Liver (tissue), 10 donors: ENCODE measurements at places on chromosomes 3 and 15.

DNA sequence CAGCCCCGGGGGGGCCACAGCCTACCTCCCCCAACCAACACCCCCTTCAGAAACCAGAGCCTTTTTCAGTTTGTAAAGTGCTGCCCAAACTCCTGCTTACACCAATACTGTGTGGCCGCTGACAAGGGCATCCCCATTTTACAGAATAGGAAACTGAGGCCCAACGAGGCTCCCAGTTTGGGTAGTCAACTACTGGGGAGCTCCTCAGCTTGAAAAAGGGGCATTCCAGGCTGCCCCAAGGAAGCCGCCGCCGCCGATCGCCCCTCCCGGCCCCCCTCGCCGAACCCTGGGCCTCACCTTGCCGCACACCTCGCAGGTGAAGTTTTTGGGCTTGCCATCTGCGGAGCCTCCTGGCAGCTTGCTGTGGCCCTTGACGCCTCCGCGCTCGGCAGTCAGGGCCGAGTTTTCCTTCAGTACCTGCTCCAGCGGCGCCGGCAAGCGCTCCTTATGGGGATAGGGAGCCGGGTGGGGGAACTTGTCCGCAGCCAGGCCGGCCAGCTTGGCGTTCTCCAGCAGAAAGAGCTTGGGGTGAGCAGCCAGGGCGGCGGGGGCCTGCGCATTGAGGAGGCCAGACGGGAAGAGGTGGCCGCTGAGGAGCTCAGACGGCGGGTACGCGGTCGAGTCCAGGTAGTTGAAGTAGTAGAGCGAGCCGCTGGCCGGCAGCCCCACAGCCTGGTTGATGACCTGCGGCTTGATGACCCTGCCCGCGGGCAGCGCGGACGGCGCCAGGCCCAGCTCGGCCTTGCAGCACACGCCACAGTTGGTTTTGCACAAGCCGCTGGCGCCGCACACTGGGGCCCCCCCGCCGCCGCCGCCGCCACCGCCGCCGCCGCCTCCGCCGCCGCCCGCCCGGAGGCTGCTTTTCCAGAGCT is 1.4 kb downstream of the FEZF2 start:
- no peak for DNase-seq

DNA sequence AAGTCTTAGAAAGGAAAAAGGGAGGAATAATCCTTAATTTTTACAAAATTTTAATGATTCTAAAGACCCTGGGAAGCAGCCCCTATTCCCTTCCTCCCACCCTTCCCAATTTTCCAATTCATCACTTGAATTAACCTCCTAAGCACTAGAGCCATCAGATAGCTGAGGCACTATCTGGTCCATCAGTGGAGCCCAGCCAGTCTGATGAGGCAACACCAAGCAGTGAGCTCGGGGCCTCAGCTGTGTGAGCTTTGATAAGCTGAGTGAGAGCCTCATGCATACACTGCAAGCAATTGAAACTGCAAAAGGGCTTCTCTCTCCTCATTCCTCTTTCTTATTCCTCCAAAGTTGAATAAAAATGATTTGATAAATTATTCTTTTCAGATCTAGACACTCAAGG is 31.9 kb downstream of the TUSC7 start:
- DNase-seq, result no peak

DNA sequence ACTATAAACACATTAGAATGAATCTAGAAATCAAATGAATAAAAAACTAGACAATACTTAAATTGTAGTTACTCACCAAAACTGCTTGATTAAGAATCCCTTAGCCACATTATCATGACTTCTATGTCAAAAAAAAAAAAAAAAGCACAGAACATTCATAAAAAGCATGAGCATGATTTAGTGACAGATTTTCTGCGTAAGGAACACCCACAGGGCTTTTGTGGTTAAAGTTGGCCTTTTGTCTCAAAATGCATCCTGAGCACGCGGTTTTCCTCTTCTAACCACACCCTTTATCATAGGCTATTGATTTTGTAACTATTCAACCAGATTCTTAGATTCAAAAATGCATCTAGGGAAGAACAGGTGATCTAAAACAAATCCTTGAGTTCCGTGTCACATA is 334.0 kb upstream of the NR2F2 start:
- DNase-seq, result no peak

DNA sequence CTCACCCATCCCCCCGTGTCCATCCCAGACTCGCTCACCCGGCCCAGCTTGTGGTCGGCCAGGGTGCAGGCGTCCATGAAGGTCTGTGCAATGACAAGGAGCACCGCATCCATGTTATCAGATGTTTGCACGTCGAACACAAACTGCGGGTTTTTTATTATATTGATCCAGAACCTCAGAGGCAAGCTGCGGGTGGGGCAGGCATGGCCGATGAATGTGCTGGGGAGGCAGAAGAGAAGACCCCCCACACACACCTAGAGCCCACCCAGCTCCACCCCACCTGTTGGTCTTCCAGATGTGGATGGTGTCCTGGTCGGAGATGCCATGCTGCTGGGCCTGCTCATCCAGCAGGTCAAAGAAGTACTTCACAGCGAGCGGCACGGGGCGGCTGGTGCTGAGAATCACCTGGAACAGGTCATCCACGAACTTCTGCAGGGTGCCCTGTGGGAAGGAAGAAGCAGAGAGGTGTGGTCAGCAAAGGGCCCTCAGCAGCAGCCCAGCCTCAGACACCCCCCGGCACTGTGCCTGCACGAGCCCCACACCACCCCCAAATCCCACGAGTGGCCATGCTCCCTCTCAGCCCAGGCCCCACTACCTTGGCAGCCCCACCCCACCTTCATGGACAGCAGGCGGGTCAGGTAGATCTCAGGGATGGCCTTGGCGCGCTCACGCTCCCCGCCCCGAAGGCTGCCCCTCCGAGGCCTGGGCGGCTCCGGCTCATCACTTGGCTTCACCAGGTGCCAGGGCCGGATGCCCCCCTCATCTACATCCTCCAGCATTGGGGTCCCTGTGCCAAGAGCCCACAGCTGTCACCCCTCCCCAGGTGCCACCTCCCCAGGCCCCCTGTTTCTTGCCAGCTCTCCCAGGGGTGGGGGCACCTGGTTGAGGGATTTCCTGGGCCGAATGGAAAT is 20.3 kb downstream of the PLXNB1 start:
- no peak for DNase-seq

DNA sequence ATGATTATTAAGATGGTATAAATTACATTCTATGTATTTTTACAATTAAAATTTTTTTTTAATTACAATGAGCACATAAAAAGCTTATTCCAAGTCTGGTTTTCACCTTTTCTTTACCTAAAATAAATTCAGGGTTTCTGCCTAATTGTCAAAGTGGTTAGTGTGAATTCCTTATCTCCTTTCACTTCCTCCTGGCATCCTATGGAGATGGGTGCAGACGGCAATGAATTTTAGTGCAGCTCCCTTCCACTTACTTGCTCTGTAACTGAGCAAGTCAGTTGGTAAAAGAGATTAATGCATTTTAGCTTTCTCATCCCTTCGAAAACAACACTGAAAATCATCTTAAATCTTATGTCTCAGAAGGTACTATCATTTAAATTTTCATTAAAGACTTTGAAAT is 13.1 kb downstream of the HDGFL3 start:
- no peak for DNase-seq

- DNase-seq, result no peak
Measured at GRCh38 chr3:29261119-29261518, 19.8 kb upstream of the RBMS3 start.
